ENCODE measurements at places on chromosomes 2 and 18.

- no peak for DNase-seq
Observed at GRCh38 chr18:49223837-49224529, 236.5 kb downstream of the DYM start.

GRCh38 chr2:71889759-71890684, 257.6 kb downstream of the CYP26B1 start:
- DNase-seq: no peak

DNA sequence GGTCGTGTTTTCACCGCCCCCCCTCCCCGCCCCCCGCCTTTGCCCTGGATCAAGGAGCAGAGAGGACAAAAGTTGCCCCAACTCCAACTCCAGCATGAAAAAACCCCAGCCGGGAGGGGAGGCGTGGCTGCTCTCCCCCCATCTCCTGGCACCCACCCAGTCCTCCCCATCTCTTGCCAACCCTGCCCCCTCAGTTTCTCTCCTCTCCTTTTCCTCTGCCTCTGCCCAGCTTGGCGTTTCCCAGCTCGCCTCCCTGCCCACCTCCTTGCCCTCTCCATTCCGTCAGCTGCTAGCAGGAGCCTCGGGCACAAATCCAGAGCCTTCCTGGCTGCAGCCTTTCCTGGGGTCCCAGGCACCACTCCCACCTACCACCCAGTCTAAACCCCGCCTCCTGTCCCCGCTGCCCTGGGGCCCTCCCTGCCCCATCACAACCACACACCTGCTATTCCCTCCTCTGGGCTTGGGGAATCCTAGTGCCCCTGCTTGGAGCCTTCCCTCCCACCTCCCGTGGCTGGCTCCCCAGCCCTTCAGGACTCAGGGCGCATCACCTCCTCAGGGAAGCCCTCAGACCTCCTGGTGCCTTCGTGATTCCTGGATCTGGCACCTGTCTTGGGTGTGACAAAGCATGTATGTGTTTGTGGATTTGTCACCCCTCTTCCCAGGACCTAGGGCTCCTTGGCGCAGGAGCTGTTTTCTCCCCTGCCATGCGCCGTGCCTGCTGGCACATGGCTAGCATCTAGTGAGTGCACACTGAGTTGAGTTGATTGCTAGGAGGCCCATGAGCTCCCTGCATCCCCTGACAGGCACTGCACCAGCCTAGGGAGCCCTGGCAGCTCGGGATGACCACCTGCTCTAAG, 209.1 kb downstream of the TFCP2L1 start:
- no peak for DNase-seq

DNA sequence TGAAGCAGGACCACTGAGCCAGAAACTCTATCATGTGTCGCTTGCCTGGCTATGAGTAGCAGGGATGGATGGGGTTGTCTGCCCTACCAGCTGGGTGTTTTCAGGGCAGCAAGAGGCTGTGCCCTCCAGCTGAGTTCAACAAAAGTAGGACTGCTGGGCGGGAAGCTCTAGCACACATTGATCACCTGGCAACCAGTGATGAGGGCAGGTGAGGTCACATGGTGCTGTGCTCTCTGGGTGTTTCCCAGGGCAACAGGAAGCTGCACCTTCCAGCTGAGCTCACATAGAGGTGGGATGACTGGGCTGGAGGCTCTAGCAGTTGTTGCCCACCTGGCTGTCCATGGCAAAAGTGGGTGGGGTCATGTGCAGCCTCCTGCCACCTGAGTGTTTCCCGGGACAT, 487.3 kb upstream of the VWC2L start:
- no peak for DNase-seq

DNA sequence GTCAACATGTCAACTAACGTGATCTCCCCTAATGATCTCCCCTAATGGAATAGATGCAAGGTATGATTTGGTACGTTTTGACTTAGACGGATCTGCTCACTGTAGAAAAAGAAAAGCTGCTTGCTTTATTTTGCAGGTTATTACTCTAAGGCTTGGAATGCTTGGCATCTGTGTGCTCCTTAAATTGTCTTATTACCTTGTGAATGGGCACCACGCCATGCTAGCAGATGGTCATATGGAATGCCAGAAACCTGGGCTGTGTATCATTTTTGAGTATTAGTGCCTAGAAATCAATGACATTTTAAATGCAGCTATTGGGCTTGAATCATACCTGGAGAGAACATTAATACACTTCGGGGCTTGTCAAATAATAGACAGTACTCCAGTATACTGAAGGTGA, 16.5 kb upstream of the FIGN start:
- DNase-seq: no peak

GRCh38 chr18:54775686-54776085, 52.6 kb upstream of the RAB27B start:
- no peak for DNase-seq

- no peak for DNase-seq
Observed at GRCh38 chr2:198116756-198117155, 312.4 kb downstream of the PLCL1 start.

GRCh38 chr2:218069606-218070300, 700 bp downstream of the RUFY4 start:
- no peak for DNase-seq

DNA sequence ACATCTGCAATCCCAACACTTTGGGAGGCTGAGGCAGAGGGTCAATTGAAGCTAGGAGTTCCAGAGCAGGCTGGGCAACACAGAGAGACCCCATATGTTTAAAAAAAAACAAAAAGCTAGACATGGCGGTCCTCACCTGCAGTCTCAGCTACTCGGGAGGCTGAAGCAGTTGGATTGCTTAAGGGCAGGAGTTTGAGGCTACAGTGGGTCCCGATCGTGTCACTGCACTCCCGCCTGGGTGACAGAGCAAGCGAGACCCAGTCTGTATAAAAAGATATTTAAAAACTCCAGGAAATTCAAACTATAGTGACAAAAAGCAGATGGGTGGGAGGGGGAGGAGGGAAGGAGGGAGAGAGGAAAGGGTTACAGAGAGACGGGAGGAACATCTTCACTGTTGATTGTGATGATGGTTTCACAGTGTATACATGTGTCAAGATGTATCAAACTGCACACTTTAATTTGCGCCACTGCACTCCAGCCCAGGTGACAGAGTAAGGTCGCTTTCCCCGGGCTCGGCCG, 942 bp upstream of the ZNF236 start:
- DNase-seq: no peak

DNA sequence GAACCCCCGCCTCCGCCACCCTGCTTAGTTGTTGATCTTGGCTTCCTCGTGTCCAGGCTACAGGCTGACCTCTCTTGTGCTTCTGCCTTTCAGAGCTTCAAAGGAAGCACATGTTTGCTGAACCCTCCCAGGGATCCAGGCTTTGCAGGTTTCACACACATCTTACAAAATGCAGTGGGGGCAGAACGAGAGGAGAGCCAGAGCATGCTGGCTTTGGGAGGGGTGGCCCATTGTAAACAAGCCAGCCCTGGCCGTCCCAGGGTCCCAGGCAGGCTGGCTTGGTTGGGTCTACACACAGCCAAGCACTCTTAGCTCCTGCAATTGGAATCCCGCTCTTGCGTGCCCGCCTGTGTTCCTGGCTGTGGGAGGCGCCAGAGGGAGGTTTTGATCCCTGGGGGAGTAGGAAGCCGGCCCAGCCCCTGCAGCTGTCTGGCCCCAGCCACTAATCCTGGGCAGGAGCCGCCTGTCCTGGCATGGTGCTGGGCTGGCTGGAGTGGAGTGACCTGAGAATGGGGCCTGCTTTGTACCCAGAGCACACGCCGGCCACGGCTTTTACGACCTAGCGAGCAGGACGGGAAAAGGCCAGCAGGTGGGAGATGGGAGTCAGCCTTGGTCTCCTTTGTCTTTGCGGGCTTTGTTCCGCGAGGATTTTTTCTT, 53.9 kb downstream of the SH3BP4 start:
- no peak for DNase-seq

DNA sequence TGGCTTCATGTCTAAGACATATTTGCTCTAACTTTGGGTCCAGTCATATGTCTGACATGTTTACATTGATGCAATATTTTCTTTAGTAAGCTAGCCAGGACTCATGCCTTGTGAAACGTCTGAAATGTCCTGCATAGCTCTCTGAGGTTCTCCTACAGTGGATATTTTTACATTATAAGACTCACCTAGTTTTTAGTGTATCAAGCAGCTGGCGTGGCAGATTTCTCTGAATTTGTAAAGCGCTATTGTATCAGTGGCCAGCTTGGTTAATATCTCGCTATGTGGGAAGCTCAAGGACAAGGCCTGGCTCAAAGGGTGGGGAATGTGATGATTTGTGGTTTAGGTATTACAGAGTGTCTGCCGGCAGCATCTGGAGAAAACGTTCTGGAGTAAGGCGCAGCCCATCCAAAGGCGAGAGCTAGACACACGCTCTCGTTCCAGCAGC, 164.3 kb downstream of the LTBP1 start:
- no peak for DNase-seq

GRCh38 chr18:78683191-78684010, 296.2 kb upstream of the SALL3 start:
- no peak for DNase-seq

DNA sequence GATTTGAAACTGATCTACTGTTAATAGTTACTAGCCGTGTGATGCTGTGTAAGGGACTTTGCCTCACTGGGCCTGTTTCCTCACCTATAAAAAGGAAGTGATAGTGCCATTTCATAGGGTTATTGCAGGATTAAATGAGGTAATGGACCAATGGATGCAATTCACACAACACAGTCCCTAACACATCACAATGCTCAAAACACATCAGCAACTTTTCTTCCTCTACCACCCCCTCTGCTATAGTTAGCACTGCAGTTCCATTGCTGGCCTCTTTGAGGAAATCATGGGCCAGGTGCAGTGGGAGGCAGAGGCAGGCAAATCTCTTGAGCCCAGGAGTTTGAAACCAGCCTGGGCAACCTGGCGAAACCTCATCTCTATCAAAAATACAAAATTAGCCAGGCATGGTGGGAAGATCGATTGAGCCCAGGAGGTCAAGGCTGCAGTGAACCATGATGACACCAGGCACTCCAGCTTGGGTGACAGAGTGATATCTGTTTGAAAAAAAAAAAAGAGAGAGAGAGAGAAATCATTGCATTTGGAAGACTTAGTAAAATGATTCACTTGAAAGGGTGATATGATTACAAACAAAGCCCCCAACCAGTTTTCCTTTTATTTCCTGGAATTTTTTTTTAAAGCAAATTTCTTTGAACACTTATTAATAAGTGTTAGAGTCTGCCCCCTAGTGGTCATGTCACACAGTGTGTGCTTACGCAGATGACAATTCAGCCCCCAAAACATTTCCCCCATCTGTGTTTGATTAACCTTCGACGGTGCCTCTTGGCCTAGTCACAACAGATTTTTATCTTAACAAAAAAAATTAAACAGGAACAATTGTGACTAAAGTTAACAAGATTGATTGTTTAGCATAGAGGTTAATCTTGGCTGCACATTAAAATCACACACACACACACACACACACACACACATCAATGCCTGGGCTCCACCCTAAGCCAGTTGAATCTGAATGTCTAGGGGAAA, 88.6 kb upstream of the BCL11A start:
- DNase-seq: no peak

DNA sequence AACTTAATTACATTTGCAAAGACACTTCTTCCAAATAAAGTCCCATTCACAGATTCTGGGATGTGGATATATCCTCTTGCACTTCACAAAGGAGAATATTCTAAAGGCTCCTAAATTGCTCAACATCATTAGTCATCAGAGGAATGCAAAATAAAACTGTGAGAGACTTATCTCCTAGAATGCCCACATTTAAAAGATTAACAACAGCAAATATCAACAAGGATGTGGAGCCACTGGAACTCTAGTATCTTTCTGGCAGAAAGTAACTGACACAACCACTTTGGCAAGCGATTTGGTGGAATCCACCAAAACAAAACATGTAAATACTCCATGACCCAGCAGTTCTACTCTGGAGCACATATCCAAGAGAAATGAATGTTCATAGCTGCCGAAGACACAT, 4.6 kb downstream of the NEU2 start:
- no peak for DNase-seq

- DNase-seq: no peak
Observed at GRCh38 chr2:174334781-174335251, at the start of gene SP9. Gene SP9 (plus strand): TSS chr2:174334954. CDS start chr2:174335093, 139 bp downstream.

GRCh38 chr2:223841436-223842190, 4.2 kb upstream of the AP1S3 start:
- no peak for DNase-seq

DNA sequence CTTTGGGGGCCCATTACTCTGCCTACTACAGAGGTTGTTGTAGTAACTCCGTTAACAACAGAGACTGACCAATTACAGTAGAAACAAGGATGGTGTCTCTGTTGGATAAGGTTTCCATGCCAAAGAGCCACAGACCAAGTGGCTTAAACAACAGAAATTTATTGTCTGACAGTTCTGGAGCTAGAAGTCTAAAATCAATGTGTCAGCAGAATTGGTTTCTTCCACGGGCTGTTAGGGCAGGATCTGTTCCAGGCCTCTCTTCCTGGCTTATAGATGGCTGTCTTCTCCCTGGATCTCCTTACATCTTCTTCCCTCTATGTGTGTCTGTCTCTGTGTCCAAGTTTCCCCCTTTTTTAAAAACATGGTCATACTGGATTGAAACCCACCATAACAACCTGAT, 135.3 kb downstream of the AKAIN1 start:
- DNase-seq: no peak

DNA sequence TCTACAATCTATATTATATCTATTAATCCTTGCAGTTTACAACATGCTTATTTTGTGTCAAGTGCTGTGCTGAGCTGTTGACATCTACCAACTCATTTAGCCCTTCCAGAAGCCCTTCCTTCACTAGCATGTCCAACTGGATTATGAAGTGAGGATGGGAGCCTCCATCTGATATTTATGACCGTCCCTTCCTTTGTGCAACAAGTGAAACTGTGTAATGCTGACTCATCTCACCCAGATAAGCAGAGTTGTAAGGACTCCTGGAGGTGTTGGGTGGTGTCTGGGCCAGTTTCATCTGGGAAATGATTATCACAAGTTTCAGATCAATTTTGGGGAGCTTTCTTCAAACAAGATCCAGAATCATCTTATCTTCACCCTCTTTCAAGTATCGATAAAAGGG, 156.6 kb upstream of the ETAA1 start:
- DNase-seq: no peak

DNA sequence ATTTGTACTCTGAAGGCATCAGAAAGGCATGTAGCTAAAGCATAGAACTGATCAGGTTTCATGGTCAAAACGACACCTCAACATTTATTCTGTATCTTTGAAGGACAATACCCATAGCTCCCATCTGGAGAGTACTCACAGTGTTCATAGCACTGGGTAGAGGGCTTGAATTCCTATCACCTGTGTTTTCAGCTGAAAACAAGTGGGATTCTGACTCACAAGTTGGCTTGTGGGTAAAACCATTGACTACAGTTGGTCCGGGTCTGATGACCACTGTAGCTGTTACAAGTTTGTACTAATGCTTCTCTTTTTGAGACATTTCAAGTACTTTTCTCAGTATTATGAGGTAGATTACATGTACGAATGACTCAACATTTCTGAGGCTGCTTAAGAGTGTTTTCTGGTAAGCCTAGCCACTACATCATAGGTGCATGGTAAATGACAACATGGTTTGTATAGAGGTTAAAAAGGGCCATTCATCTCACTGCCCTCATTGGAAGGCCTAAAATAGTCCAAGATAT, 68.6 kb upstream of the PELI1 start:
- DNase-seq: no peak

GRCh38 chr2:165157160-165157559, 46.7 kb downstream of the SCN3A start:
- no peak for DNase-seq
